ENCODE measurements at places on chromosomes 11 and 22.

GRCh38 chr22:38802671-38803121, 8.8 kb upstream of the DNAL4 start:
- DNase-seq = no peak

- no peak for DNase-seq
Observed at GRCh38 chr11:80307676-80308075, 866.8 kb upstream of the TENM4 start.

- no peak for DNase-seq
Observed at GRCh38 chr11:22491555-22492225, 133.9 kb downstream of the FANCF start.

DNA sequence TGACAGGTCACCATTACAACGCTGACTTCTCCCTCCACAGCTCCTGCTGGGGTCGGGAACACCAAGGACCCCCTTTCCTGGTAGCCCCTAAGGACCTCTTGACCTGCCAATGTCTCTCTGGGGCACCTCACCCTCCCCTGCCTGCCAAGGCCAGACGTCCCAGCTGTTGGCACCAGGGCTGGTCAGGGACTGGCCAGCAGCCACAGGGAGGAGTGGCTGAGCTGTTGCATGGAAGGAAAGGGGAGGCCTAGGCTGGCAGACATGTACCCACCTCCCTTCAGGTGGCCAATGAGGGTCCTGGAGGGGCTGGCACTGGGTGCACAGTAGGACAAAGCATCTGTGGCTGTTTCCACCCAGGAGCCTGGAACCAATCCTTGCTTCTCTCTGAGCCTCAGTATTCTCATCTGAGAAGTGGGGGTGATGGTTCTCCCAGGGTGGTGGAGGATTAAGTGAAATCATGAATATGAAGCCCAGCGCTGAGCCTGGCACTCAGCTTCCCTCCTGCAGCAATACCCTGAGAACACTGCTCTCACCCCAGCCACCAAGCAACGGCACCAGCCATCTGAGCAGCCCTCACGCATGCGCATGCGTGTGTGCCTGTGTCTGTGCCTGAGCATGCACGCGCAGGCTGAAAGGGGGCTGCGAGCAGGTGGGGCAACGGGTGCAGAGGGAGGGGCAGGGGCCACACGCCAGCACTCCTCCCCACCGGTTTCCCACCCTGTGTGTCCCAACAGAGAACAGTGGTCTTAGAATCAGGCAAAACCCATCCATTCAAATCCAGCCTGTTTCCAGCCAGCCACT, 5.9 kb downstream of the KCNJ4 start:
- DNase-seq = peak; percentile 39

GRCh38 chr11:128776069-128776423, 82.2 kb downstream of the FLI1 start:
- DNase-seq = no peak

- DNase-seq = no peak
Observed at GRCh38 chr11:57466680-57467079, 6.4 kb downstream of the RTN4RL2 start.

- peak; percentile 46 for DNase-seq
Observed at GRCh38 chr11:72676861-72677341, 2.7 kb upstream of the PDE2A start.

DNA sequence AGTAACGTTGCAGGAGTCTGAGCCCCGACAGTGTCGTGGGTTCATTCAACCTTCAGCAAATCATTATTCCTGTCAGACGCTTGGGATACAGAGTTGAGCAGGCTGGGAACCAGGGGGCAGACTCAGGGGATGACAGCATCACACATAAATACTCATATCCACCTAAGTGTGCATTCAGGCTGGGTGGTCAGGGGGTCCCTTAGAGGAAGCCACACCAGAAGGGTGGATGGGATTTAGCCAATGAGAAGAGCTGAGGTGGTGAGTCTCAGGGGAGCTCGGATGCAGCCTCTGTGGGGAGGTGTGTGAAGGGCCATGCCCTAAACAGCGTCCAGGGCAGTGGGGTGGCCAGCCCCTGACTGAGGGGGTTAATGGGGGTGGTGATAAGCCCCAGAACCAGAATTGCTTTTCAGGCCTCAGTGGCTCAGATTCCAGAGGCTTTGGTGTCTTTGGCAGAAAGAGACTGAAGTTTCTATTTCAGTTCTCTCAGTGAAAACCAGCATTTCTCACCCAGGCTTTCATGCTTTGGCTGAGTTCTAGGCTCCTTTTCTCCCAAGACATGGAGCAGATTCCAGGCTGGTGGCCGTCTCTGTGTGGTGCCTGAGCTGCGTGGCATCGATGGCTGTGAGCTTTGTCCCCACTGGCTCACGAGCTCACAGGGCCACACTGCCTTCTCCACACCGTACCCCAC, 83.9 kb upstream of the CLDN5 start:
- no peak for DNase-seq

GRCh38 chr22:44583854-44584253, 85.8 kb upstream of the RTL6 start:
- no peak for DNase-seq

DNA sequence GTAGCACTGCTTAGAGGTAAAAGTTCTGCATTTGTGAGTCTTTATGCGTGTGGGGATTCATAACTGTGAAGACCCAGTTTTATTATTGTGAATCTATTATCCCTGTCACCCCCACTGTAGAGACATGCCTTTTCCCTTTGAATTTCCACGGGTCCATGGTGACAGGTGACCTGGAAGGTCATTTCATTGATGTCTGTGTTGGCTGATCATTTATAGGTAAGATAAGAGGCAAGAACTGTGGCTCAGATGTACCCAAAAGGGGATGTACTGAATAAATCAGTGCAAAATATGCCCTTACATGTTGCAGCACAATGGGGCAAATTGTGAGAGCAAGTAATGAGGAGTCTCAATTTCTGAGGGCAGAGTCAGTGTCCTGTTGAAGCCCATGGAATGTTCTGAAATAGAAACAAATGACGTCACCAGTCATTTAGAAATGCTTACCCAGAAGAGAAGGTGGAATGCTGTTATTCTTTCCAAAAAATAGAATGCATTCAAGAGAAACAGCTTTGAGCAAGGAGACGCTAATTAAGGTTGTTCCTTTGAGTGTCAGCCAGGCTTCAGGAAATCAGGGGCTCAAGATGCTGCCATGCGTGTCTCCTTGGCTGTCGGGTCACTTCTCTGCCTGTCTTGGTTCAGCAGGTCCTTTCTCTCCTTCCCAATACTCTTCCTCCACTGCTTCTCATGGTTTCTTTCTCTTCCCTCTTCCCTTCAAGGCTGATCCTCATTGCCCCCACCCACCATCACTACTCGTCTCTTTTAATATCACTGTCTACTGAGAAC, 118.7 kb upstream of the E2F8 start:
- DNase-seq = no peak

DNA sequence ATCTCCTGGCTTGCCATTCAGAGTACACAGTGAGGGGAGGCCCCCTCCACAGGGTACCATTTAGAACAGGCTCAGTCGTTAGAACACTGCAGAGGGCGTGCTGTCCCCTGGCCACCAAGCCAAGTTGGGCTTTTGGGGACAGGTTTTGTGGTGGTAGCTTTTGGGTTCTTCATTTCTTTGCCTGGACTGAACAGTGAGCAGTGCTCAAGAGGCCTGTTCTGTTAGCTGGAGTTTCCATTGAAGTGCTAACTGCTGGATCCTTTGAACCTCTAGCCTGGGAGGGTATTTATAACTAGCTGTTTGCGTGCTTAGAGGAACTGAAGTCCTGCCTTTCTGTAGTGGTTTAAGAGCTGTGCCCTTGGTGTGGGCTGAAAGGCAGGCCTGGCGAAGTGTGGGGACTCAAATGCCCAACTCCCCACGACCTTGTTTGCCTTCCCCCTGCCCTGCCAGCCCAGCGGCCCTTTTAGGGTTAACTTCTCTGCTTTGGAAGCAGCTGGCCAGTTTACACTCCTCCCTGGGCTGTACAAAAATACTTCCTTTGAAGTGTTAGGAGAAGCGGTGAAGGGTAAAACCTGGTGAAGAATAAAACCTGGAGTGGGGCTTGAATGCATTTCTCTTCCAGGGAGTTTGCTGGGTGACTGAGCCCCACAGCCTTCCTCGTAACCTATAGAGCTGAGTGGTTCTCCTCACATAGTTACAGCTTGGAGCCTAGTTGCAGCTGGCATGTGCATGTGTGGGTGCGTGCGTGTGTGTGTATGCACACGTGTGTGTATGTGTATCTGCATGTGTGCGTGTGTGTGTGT, 34.6 kb downstream of the ZNRF3 start:
- DNase-seq = no peak

DNA sequence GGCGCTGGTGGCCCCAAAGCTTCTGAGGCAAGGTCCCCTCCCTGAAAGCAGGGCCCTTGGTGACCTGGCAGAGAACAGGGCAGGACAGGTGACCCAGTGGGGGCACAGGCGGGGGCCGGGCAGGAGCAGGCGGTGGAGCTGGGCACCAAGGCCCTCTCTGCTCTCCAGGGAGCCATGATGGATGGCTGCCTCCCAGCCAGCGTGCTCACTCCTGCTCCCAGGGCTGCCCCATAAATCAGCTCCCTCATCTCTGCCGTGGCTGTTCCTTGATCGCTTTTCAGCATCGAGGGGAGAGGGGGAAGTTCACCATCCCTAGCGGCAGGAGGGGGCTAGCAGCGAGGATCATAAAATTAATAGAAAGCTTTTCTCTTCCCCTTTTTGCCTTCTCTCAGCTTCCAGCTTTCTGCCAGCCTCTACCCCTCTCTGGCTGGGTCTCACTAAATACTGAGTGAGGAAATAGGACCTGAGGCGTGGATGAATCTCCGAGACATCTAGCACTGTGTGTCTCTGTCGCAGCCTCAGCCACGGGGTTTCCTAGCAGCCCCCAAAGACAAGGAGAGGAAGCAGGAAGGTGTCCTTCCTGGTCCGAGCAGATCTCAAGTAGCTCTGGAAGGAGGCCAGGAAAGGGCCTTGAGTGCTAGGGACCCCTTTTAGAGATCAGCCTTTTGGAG, 22.2 kb upstream of the ELFN2 start:
- no peak for DNase-seq

DNA sequence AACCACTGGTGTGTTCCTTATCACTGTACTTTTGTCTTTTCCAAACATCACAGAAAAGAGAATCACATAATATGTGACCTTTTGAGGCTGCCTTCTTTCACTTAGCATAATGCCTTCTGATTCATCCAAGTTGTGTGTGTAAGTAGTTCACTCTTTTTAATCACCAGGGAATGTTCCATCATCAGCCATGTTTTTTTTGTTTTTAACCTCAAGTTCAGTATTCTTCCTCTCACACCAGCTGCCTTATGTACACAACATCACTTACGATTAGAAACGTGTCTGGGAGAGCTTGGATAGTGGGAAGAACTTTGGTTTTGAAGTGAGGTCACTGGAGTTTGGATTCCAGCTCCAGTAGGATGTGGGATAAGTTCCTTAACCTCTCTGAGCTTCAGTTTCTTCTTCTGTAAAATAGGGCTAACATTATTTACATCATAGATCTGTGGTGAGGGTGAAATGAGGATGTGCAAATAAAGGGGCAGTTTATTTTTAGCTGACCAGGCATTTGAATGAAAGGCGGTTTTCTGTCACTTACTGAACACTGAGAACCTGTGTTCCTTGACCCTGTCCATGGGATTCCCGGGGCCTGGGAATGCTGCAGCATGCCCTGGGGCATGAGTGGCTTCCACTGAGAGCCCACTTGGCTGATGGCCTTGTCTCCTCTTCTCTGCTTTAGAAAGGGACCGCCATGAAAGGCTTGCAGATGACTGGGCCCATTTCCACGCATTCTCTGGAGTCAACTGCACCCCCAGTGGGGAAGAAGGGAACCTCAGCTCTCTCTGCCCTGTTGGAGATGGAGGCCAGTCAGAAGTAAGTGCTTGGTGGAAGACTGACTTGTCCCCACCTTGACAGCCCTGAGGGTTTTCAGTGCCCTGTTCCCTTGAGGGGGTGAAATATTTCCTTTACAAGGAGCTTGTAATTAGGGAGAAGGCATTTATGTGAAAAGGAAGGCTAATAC, 92.6 kb downstream of the DEPDC5 start:
- no peak for DNase-seq

GRCh38 chr11:96621161-96621560, 231.3 kb downstream of the JRKL start:
- no peak for DNase-seq

DNA sequence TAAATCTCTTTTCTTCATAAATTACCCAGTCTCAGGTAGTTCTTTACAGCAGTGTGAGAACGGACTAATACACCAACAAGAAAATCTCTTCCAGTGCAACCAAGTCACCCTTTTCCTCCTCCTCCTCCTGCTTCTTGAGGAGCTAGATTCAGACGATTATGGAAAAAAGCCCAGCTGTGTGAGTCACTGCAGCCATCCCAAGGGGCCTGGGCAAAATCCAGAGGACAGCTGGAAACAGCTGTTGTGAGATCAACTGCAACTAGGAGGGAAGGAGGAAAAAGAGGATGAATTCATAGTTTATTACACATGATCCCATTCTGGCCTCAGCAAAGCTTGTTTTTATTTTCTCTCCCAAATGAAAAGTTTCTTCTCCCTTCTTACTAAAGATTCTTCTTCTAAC, 32.9 kb downstream of the RBFOX2 start:
- DNase-seq = no peak

GRCh38 chr22:42052765-42053164, 17.8 kb downstream of the NAGA start:
- DNase-seq = no peak

DNA sequence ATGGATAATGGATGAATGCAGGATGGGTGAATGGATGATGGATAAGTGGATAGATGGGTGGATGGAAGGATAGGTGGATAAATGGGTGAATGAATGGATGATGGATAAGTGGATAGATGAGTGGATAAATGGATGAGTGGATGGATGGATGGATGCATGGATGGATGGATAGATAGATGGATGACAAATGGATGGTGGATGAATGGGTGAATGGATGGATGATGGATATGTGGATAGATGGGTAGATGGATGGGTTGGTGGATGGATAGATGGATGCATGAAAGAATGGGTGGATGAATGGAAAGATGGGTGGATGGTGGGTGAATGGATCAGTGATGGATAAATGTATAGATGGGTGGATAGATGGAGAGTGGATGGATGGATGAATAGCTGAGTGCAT, 564.8 kb downstream of the MIAT start:
- no peak for DNase-seq

DNA sequence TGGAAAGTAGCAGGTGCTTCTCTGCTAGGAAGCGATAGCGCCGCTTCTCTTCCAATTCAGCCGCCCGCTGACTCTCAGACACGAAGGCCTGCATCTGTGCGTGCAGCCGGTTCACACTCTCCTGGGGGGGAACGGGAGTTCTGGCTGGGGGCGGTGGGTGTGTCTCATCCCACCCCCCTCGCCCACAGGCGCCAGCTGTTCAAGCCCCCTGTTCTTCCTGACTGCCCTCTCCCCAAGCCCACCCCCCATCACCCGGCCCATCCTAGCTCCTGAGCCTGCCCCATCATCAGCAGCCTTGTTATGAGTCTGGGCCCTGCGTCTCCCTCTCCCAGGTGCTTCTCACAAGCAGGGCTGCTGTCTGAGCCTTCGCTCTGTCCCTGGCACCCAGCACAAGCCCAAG, 13.1 kb upstream of the SLC16A8 start:
- DNase-seq = no peak
